ENCODE measurements at places on chromosomes 2 and 18. TPM values are rescaled to one million over a fixed set of nuclear protein-coding genes. Genes with fewer than 3 reads are reported as not detected.

Gene CRYGD
- total RNA-seq = not detected

Gene CACNB4
- total RNA-seq = 0.14 TPM

Gene NCK2
- 56.8 TPM for total RNA-seq

Gene TTN
- total RNA-seq = 0.12 TPM

Gene LOXHD1
- total RNA-seq = not detected

DNA sequence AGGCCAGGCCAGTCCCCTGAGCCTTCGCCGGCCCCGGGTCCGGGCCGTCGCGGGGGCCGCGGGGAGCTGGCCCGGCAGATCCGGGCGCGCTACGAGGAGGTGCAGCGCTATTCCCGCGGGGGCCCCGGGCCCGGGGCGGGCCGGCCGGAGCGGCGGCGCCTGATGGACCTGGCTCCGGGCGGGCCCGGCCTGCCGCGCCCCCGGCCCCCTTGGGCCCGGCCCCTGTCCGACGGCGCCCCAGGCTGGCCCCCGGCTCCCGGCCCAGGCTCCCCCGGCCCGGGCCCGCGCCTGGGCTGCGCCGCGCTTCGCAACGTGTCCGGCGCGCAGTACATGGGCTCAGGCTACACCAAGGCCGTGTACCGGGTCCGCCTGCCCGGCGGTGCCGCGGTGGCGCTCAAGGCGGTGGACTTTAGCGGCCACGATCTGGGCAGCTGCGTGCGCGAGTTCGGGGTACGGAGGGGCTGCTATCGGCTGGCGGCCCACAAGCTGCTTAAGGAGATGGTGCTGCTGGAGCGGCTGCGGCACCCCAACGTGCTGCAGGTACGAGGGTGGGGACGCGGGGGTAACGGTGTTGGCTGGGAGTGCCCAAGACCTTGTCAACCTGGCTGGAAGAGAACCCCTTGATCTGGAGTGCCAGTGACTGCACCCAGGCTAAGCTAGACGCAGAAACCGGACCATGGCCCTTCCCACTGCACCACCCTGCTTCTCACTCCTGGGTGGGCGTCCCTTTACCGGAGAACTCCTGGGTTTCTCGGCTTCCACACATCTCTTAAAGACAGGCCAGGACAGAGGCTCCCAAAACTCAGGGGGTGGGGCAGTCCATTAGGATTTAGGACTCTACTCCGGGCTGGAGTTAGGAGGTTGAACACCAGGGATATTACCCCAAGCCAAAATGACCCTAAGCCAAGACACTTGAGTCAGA lies 739 bp downstream of the PKDCC start:
- no peak for DNase-seq

GRCh38 chr2:182359027-182359989 lies 67.5 kb downstream of the PDE1A start:
- DNase-seq = no peak

DNA sequence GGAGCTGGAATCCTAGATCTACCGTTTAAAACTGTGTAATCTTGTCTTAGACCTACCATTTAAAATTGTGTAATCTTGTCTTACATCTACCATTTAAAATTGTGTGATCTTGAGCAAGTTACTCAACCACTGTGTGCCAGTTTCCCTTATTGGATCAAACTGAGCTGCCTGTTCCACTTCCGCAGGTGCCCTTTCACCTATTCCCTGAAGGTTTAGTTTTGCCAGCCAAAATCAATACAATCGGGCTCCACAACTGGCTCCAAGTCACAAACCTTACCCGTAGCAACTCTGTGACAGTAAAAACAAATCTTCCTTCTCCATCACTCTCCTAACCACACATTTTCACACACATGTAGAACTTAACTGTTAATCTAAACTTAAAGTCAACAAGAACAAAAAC lies 20.1 kb downstream of the DOCK10 start:
- no peak for DNase-seq

DNA sequence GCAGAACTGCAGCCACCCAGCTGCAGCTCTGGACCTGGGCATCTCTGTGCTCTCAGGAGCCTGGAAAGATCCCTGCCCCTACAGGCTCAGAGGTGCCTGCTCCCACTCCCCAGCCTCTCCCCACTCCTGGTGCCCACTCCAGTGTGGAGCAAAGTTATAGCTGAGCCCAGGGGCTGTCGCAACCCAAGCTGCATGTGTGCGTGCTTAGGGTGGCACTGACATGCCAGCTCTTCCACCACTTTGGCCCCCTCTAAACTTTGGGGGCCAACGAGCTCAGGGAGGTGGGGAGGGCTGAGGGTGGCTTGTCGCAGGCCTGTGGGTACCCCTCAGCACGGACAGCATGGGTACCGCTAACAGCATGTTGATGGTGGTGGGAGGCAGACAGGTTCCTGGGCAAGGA lies 126.3 kb upstream of the FHL2 start:
- DNase-seq = no peak

DNA sequence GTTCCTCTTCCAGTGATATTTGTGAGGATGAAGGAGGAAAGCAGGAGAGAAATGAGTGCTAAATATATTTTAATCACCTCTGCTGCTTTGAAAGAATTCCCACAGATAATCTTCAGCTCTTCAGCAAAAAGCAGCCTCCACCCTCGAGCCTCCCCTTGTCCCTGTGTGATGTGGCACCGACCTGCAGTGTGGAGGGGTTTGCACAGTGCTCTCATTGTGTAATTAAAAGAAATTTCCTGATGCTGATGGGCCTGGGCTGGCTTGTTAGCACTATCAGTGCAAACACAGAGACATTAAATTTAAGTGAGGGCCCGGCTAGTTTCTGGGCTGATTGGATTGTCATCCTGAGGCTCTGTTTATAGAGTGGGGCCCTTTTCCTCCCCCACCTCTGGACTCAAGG lies 53.4 kb downstream of the KIF5C start:
- no peak for DNase-seq

DNA sequence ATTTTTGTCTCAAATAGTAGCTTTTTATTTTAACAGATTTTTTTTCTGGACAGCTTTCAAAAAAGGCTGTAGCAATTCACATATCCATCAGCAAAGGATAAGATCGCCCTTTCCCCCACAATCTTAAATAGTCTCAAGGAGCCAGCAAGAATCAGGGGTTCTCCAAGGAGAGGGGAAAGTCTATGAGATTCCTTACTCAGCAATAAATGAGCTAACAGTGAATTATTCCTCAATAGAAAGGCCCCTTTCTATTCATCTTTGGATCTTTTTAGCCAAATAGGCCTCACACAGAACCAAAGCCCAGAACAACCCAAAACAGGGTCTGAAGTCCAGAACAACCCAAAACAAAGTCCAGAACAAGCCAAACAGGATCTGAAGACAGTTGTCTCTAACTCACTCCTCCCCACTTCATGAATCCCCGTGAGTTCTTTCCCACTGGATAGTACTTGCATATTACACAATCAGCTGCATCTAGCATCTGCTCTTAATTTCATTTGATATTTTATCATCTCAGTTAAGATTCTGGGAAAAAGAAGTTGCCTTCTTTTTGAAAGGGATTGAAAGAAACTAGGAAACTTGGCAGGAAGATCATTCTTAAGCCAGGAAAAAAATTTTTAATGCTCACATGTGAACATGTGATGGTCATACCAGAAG lies 3.4 kb upstream of the DHRS9 start:
- DNase-seq = no peak

GRCh38 chr18:54736981-54737380 lies 91.3 kb upstream of the RAB27B start:
- DNase-seq = no peak

GRCh38 chr2:218405086-218405745 lies 5.5 kb downstream of the CTDSP1 start:
- DNase-seq = no peak

GRCh38 chr2:85496436-85496835 lies 42.5 kb upstream of the MAT2A start:
- no peak for DNase-seq

DNA sequence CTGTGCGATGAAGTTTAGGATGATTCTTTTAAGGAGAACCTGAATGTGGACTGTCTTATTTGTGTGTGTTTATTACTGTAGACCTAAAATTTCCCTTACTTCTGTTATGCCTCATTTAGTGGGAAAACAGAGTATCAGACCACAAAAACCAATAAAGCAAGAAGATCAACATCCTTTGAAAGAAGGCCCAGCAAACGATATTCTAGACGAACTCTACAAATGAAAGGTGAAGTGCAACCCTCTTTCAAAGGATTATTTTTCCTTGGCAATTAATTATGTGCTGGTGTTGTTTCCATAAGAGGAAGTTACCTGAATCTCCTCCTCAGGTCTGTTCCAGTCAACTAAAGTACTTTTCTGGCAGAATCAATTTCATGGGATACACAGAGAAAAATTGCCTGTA lies 78.6 kb downstream of the EPB41L5 start:
- DNase-seq = no peak

GRCh38 chr18:39960550-39960949 lies 1994.5 kb upstream of the PIK3C3 start:
- no peak for DNase-seq

- no peak for DNase-seq
These were observed 1.4 kb upstream of the ZFP36L2 start for GRCh38 chr2:43227830-43228281.

- no peak for DNase-seq
These were observed 406.1 kb upstream of the MEX3C start for GRCh38 chr18:51603551-51603950.

DNA sequence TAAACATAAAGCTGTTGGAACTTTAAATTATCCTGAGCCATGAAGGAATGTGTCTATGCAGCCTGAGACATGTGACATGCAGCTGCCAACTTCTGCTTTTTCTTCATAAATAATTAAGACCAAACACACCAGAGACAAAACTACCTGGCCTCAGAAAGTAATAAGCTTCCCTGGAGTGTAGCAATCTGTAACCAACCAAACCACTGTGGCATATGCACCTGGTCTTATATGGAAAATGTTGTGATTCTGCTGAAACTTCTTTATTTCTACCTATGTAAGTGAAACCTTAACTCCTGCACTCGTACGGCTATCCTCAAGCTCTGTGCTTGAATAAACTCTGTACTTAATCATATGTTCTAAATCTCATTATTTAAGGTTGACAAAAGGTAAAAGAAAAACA lies 515.0 kb downstream of the TMEM182 start:
- no peak for DNase-seq
